ENCODE measurements at places on chromosomes 13 and 19.

- no peak for DNase-seq
These were observed 19.6 kb downstream of the ZNF575 start for GRCh38 chr19:43552616-43553015.

DNA sequence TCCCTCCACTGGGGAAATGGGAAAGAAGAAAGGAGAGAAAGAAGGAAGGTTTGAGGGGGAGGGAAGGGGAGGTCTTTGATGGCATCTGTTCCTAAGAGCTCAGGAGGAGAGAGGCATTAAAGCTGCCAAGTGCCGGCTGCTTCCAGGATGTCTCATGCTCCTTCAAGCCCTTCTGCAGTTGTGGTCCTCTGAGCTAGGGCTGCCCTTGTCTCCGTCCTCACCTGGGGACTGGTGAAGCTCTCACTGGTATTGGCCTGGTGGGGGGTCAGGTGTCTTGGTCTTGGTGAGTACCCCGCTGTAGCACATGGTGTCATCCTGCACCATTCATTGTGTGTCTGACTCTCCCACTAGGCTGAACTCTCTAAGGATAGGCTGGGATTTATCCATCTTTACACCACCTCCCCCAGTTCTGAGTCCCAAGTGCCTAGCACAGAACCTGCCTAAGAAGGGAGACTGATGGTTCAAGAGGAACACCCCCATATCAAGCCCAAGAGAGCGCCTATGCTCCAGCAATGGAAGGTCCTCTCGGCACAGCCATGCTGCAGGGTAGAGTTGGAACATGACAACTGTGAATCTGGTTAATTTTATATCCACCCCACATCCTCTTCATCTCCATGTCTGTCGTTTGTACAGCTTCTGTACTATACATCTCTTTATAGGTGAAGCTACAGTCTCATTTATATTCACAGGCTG, 83.7 kb downstream of the AKAP11 start:
- DNase-seq: no peak

- peak; percentile 75 for DNase-seq
These were observed 6.6 kb upstream of the NPAS1 start for GRCh38 chr19:47013041-47013517.

- no peak for DNase-seq
These were observed 56.4 kb upstream of the MBNL2 start for GRCh38 chr13:97165502-97166425.

Measured in ELR (cell line).